Suppressor macrophage treated with lipopolysaccharide for 1 hour (primary cell): ENCODE measurements at places on chromosomes 11 and 22.

- DNase-seq = peak; percentile 84
These were observed 3.4 kb downstream of the TIMM10 start for GRCh38 chr11:57527056-57527631.

DNA sequence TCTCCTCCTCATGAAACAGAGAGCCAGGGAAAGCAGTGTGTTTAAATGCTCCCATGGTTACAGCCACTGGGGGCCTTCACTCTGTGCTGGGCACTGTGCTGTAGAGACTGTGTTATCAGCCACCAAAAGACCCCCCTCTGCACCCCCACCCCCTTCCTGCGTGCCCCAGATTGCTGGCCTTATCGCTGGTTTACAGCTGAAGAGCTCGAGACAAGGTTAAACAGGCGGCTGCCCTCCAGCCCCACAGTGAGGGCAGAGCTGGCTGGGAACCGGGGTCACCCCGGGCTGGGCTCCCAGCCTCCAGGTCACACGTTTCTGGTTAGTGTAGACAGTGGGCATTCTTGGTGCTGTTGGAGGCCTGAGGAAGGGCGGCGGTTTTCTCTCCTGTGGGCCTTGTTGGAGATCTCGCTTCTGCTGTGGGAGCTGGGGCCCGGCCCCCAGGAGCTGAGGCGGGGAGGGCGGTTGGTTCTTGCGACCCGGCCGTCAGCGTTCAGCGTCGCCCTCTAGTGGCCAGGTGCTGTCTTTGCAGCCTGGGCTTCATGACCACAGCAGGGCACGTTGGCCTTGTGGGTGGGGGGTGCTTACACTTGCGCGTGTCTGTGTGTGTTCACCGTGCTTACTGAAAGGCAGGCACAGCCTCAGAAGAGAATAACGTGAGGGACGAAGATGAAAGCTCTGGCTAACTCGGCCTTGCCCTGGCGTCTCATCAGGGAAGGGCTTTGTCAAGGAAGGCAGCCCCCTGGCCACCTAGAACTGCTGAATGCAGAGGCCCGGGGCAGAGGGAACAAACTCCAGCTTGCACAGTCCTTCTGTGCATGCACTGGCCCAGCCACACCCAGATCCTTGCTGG is 40.8 kb downstream of the TBC1D22A start:
- DNase-seq = peak; percentile 59

GRCh38 chr11:85756401-85757200 is 54.3 kb downstream of the SYTL2 start:
- DNase-seq = no peak

- no peak for DNase-seq
These were observed 8.4 kb upstream of the CEP295 start for GRCh38 chr11:93653080-93653479.

GRCh38 chr22:45441138-45441537 is 27.6 kb downstream of the RIBC2 start:
- DNase-seq = peak; percentile 38

- DNase-seq = no peak
These were observed 4.5 kb downstream of the NDUFA6 start for GRCh38 chr22:42086051-42086450.

DNA sequence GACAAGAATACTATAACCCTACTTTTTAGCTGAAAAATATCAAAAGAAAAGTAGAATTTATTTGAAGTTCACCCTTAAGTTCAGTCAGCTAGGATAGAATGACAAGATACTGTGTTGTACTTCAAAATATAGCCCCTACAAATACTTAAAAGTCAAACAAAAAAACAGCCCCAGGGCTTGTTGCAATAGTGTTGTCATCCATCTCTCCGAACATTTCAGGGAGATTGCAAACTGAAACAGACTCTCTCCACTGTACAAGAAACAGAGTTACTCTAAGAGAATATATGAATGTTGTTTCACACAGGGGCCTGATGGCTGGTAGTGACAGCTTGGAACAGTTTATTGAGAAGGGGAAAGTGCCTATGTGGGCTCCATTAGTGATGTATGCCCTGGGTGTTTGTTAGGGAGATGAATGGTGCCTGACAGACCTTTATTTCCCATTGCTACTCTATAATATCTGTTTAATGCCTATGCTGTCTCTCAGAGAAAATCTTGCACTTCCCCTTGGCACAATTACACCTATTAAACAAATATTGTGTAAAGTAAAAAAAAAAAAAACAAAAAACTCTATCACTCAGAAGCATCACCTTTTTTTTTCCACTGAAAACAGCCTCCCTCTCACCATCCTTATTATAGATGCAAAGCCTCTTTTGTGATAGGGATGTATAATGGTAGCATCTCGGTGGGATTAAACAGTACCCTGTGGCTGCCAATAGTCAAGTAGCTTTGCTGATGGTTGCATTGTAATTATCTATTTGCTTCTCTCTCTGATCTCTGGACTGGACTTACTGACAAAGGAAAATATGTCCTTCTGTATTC is 506.3 kb upstream of the LUZP2 start:
- no peak for DNase-seq

DNA sequence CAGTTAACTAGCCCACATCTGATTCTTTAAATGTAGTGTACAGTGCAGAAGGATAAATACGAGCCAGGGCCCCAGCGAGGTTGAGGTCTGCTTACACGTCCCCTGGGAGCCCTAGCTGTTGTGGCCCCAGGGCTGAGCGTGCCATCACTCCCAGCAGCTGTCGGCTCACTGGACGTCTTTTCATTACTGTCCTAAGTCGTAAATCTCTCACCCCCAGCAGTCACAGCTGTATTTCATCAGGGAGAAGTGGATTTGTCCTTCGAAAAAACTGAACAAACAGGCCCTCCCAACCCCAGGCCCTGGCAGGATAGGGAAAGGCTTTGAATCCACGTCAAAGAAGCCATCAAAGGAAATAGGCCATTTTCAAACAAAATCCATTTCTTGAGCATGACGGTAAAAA is 110.4 kb upstream of the CSNK2A3 start:
- no peak for DNase-seq

GRCh38 chr22:17672417-17672991 is 33.9 kb downstream of the BCL2L13 start:
- DNase-seq = no peak

DNA sequence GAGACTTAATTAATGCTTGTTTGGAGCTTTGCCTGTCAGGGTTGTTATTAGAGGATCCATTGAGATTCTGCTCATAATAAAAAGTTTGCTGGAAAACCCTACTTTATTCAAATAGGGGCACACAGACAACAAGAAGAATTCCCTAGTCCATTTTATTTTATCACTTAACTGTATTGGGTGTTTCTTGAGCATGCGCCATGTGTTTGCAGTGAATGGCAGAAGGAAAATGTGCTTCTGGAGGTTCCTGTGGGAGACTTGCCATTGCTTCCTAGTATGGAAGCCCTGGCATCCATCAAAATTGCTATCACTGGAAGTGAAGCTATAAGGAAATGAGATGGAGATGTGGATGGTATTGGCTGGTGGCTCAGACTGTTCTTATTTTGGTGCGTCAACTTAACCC is 106.6 kb upstream of the GALNT18 start:
- no peak for DNase-seq

DNA sequence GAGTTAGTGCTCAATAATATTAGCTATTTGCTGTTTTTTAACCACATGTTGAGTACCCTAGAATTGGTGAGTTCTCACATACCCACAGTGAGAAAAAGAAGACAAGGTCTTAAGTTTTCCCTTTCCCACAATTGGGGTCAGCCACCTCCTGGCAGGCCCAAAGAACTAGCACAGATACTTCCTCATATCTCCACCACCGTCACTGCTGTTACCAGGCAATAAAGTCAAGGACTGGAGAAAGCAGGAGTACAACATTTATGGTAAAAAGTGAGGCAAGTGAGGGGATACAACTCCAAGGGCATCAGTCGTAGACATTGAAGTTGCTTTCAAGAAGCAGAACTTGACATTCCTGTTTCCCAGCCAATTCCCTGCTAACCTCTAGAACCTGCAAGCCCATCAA is 19.6 kb downstream of the ELP4 start:
- DNase-seq = no peak

DNA sequence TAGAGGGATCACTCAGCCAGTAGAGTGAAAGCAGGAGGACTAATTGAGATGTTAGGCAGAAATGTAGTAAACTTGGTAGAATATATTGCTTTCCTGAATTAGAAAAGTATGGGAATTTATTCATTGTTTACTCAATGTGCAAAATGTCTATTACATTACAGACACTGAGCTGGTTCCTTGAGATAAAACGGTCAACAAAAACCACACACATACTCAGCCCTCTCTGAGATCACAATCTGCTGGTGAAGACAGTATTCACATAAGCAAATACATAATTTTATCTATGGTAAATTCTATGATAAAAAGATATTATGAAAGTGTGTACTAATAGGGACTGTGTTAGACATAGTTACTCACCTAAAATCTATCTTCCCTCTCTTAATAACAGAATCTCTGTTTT is 833.5 kb downstream of the KCNA4 start:
- no peak for DNase-seq

GRCh38 chr11:117923773-117924172 is 5.4 kb downstream of the TMPRSS13 start:
- peak; percentile 40 for DNase-seq

GRCh38 chr11:122215244-122215992 is 99.4 kb upstream of the BLID start:
- DNase-seq = peak; percentile 79

DNA sequence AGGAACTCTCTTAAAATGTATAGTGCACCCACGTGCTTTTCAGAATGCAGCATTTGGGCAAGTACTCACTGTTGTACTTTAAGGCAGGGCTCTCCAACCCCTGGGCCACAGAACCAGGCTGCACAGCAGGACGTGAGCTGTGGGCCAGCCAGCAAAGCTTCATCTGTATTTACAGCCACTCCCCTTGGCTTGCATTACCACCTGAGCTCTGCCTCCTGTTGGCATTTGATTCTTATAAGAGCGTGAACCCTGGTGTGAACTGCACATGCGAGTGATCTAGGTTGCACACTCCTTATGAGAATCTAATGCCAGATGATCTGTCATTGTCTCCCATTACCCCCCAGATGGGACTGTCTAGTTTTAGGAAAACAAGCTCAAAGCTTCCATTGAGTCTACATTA is 3.0 kb downstream of the C11orf58 start:
- DNase-seq = no peak

- no peak for DNase-seq
These were observed 17.8 kb upstream of the CCDC34 start for GRCh38 chr11:27380771-27381170.

DNA sequence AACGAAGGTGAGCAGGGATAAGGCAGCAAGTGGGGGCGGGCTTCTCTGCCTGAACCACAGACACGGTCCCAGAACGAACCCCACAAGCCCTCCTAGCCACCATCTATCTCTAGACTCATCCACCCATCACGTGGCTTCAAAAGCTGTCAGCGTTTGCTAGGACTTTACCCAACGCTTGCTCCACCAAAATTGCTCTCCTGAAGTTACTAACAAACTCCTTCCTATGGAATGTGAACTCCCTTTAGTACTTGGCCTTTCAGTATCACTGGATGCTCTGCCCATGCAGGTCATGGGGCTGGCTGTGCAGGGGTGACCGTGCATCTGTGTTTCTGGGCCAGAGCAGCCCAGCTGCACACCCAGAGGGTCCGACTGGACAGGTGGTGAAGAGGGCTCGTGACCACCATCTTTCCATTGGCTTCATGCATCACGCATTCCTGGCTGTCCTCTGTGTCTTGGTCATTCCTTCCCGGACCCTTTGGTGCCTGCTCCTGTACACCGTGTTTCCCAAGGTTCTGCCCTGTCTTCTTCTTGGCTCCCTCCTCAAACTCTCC is 85.1 kb downstream of the MYO7A start:
- DNase-seq = no peak

DNA sequence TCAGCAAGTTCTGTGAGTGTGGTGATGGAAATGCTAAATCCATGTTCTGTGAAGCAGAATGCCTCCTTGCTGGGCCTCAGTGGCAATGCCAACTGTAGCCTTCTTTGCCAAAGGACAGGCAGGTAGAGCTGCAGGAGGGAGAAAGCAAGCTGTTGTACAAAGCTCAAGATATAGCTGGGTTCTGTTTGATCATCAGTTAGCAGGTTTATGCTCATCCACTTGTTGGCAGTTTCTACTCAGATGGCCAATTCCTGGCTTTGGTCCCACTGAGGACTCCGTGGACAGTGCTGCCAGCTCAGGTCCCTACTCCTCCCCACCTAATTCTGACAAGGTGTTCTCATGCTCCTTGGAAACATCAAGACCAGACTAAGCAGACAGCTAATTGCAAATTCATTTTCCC is 65.1 kb downstream of the PRSS23 start:
- no peak for DNase-seq

DNA sequence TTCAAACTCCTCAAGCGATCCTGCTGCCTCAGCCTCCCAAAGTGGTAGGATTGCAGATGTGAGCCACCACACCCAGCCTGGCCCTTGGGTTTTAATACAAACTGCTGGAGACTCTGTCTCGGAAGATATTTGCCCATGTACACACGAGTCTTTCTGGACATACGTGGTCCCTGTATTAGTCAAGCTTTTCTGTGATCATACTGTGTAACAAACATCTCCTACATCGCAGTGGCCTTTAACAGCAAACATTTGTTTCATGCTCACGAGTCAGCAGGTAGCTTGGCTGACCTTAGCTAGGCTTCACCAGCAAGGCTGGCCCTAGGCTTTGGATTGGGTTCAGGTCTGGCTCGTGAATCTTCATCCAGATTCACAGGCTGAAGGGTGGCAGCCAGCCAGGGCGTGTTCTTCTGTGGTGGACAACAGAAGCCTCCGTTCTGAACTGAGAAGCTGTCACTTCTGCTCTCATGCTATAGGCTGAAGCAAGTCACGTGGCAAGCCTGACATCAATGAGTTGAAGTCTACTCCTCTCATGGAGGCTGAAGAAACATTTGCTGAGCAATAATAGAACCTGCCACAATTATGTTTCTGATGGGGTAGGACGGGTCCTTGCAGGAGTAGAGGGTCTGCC is 8.8 kb downstream of the KIAA1671 start:
- no peak for DNase-seq

DNA sequence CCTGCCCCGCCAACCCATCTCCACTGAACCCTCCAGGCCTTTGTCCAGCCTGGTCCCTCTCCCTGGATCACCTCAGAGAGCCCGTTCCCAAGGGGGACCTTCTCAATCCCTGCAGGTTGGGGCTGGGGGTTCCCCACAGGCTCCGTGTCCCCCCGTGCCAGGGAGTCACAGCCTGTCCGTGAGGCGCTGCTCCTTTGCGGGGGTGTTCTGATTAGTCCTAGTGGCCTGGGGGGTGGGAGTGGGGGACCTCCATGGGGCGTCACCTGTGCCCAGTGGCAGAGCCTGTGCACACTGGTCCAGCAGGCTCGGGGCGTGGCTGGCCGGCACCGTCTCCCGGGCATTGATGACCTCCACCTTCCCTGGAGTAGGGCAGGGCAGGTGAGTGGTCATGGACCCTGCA is 11.6 kb downstream of the GGT5 start:
- DNase-seq = no peak

GRCh38 chr11:79925570-79925969 is 484.7 kb upstream of the TENM4 start:
- DNase-seq = no peak

GRCh38 chr11:69859275-69859934 is 40.2 kb upstream of the FGF3 start:
- no peak for DNase-seq

- DNase-seq = no peak
These were observed 270.5 kb upstream of the SORL1-AS1 start for GRCh38 chr11:121723246-121723741.
